Karpas-422 (cell line): ENCODE measurements at places on chromosomes 12 and 14.

GRCh38 chr14:91375720-91376452 lies 41.7 kb downstream of the CCDC88C start:
- no peak for DNase-seq

DNA sequence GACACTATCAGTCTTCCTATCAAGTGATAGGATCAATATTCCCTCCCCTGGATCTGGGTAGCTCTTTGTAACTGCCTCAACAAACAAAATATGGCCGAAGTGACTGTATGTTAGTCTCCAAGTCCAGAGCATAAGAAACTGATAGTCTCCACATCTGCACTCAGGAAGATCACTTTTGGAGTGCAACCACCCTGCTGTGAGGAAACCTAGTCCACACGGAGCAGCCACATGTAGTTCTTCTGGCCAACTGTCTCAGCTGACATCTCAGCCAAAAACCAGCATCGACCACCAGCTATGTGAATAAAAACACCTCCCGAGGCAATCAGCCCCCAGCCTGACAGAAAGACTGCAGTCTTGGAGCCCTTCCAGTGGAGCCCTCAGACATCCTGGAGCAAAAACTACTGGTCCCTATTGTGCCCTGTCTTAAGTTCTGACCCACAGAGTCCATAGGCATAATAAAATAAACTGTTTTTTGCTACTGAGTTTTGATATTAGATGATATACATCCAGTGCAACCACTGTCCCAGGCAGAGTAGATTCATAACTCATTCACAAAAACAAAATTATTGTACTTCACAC lies 143.8 kb downstream of the MED13L start:
- DNase-seq = no peak

DNA sequence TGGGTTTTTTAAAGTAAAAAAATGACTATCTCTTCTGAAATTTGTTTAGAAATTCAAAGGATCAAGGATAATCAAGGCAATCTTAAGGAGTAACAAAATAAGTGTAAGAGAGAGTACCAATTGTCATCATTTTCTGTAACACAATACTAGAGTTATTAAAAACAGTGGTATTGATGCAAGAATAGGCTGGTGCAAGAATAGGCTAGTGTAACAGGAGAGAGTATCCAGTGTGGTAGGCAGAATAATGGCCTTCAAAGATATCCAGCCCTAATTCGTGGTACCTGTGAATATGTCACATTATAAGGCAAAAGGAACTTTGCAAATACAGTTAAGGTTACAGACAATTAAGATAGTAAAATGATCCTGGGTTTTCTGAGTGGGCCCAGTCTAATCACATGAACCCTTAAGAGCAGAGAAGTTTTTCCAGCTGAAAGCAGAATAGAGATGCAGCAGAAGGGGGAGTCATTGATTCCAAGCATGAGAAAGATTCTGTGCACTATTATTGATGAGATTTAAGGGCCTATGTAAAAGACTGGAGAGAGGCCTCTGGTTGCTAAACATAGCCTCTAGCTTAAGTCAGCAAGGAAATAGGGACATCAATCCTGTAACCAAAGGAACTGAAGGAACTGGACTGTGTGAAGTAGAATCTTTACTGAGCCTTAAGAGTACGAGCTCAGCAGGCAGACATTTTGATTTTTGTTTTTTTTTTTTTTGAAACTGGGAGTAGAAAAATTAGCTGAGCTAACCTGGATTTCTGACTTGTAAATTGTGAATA lies 134.1 kb downstream of the GPHN start:
- DNase-seq = no peak

DNA sequence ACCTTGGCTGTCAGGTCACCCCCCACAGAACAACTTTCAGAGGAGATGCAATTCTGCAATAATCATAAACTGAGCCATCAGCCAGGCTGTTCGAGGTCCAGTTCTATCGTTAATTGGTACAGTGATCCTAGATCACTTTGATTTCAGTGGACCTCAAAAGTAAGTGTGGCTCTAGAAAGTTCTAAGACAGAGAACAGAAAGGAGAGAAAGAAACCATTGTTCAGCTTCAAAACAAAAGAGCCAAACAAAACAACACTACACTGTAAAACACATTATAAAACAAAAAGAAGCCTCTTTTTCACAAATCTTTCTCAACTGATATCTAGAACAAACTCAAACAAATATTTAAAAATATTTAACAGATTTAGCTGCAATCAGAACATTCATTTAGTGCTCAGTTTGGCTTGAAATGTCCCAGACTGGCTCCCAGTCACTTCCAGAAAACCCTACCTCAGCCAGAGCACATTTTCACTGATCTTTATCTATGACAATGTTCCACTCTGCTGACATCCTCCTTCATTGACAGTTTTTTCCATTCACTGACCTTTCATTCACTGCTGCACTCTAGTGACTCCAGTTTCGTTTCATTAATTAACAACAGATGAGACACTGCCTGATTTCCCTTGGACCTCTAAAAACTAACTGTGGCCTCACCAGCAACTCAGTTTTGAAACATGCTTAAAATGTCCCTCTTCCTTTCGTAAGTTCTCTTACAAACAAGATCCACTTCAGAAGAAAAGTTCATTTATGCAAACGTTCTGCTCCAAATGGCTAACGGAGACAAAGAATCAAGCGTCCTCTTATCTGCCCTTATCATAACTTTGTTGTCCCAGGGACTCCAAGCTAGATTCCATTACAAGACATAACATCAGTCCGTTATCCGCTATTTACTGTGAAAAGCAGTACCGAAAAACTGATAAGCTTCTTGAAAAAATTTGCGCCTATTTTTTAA lies 56.8 kb downstream of the DUSP16 start:
- no peak for DNase-seq

GRCh38 chr12:11676052-11676451 lies 26.6 kb downstream of the ETV6 start:
- DNase-seq = no peak

DNA sequence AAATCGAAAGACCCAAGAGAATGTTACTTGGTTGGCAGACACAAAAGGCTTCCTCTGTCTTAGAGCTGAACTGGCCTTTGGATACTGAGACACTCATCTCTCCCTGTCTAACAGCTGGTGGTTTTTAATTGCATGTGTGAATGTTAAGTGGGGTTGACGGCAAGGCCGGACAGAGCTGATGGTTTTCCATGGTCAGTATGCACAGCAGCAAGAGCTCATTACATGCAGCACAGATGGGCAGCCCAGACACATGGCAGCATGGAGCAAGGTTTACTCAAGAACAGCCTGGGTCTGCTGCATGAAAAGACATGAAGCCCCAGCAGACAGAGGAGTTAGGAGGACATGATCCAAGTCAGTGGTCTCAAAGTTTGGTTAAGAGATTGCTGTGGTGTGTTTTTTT lies 27.8 kb upstream of the CACNA2D4 start:
- DNase-seq = no peak

DNA sequence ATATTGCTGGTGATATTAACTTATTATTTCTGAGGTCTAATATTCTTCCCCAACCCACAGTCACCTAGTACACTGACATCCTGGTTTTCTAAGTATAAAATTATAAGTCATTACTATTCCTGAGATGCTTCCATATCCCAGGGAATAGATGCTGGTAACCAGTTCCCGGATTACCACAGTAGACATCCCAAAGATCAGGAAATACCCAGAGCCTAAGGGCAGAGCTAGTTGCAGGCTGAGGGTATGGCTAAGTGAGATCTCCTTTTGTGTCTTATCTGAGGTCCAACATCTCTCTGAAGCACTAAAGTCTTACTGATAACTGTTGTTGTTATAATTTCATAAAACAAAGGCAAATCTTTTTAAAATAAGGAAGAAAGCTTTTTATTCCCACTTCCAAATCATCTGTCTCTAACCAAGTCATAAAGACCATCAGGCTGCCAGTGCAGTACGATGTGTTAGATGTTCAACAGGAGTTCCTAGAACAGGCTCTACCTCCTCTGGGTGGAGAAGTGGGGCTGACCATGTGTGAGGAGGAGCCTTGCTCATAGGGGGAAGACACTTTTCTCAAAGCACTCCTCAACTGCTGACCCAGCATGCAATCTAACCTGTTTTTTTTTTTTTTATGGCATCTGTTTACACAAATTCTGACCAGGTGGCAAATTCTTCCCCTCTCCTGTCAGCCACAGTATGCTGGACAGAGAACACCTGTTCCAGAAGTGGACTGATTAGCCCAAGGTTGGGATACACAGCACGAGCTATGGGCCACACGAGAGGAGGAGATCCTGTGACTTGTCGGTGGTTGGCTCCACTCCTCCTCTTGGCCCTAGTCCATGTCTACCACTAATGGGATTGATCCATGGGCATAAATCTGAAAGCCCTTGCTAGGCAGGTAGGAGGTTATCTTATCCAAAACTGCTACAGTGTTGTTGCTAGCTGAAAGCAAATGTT lies 16.1 kb upstream of the GRIP1 start:
- DNase-seq = no peak

DNA sequence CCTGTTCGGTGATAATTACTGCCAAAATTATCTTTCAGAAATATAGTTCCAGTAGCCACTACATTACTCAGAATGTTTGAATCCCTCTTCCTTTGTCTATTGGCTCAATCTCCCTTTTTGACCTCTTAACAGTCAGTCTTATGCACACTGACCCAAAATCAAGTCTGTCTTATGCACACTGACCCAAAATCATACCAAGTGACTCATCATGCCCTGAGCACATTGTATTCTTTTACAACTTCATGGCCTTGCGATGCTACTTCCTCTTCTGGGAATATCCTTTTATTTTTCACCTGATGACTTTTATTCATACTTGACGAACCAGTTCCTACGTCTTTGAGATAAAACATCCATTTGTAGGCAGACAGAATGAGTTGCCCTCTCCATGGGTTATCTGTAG lies 182.3 kb downstream of the NPAS3 start:
- DNase-seq = no peak

DNA sequence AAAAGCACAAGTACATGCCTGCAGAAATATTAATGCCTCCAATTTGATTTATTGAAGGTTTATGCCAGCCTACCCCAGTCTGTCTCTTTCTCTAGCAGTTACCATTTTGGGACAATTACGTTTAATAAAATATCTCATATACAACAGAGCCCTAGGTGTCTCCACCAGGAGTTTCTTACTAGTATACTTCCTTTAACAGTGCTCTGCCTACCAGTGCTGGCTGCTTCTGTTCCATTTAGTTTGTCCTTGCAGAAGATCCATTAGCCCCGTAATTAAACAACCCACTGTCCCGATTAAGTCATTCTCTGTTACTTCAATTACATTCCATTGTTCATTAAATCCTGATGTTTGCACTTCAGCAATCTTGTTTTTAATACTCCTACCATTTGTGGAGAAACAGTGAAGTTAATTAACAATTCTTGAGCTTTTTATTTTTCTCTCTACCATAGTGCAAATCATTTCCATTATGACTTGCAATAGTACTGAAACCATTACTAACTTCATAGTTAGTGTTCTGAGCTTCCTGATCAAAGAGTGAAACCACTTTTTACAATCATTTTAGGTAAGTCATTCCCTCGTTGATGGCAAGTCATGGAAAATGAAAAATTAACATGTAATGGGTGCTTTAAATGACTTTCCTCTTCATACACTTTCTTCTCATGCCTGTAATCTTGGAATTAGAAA lies 121.1 kb downstream of the PLXNC1 start:
- DNase-seq = no peak

DNA sequence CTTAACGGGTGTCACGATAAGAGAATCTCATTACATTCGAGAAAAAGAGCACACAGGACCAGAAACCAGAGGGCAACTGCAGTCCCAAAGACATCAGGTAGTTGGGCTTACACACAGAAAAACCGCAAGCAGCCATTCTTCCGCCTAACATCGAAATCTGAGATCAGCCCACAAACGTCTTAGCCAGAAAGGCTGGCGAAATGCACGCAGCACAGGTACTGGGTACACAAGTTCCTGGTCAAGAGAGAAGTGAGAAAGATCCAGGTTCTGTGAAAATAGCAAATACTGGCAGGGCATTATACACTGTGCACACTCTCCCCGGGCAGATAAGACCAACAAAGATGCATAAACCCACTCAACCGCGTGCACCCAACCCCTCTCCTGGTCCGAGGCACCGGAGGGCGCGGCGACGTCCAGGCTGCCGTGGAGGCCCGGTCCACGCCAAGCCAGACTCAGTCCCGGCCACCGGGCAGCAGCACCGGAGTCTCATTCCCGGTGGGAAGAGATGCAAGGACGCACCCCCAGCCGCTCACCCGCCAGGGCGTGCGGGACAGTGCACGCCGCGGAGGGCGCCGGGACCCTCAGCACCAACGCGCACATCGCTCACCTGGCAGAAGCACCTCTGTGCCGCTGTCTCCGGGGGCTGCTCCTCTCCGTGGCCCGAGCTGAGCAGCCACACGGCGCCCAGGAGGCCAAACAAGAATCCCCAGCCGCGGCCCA lies 437 bp downstream of the ERO1A start:
- peak; percentile 88 for DNase-seq

DNA sequence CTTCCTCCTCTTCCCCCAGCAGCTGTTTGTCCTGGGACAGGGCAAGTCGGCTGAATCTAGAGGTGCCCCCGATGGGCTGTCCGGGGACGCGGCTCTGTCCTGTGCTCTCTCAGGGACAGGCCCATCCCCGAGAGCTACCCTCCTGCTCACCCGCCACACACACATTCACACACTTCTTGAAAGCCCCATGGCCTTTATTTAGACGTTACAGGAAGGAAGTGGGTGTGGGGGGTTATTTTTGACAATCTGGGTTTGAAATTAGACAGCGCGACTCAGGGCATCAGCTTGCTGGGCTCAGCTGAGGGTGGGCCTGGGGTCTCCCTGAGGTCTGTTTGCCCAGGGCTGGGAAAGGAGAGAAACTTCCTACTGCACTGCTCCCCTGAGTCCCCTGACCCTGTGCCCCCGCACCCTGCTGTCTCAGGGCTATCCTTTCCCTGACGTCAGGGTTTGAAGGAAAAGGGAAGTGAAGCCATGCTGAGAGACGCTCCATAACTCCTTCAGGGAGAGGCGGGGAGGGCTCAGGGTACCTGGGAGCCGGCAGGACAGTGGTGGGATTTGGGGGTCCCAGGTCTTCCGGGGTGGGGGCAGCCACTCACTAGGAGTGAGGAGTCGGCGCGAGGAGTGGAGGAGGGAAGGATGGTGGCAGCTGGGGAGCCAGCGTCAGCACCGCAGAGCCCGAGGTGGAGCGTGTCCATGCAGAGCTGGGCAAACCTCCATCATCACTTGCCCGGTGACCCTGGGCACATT lies 8.1 kb downstream of the PTPN6 start:
- peak; percentile 82 for DNase-seq
